ENCODE measurements at places on chromosomes 16 and 17.

DNA sequence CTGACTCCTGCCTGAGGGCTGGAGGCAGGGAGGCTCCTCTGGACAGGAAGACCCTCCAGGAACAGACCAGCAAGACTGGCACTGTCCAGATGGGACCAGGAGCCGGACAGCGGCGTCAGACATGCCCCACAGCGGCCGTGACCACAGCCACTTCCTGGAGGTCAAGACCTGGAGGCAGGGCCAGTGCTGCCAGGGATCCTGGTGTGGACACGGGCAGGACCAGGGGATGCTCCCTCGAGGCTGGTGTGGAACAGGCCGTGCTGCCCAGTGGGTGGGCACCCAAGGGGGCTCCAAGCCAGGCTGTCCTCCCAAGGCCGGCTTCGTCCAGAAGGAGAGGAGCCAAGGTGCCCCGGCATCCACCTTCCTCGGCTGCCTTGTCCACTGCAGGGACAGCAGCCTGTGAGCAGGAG, 4.5 kb upstream of the CCDC57 start:
- no peak for DNase-seq

GRCh38 chr16:14155572-14156190, 84.6 kb downstream of the MRTFB start:
- no peak for DNase-seq

GRCh38 chr17:266701-267667, 85.5 kb upstream of the DOC2B start:
- DNase-seq, result no peak

GRCh38 chr17:71511266-71511995, 609.4 kb upstream of the SOX9 start:
- DNase-seq, result no peak

GRCh38 chr17:72872396-72872795, 220.1 kb downstream of the SLC39A11 start:
- no peak for DNase-seq

DNA sequence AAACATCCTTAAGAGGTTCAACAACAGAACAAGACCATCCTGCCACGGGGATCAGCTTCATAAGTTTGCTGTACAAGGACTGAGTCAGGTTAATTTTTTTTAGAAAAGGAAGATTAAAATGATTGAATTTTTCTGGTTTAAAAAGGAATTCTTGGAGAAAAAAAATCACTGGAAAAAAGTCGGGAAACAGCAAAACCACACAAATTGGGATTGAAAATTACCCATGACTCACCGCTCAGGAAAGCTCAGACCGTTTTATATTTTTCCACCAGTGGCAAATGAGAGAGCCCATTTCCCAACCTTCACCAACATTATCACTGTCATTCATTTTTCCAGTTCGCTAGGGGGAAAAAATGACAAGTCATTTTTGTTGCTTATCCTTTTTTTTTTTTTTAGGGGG, 46.6 kb downstream of the MRM3 start:
- DNase-seq, result no peak

DNA sequence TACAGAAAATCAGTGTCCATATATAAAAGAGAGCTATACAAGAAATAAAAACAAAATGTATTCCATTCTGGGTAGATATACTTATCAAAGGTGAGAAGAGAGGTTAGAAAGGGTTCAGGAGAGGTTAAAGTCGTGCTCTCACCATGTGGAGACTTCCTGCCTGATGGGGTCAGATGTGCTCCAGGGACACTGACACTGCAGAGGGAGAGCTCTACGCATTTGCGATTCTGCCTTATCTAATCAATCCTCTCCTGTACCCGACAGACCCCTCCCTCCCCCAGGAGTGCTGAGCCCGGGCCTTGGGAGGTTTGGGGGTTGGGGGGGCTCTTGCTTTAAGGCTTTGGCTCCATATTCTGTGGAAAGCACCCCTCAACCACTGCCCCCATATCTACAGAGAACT, 16.6 kb upstream of the SLC5A11 start:
- no peak for DNase-seq

DNA sequence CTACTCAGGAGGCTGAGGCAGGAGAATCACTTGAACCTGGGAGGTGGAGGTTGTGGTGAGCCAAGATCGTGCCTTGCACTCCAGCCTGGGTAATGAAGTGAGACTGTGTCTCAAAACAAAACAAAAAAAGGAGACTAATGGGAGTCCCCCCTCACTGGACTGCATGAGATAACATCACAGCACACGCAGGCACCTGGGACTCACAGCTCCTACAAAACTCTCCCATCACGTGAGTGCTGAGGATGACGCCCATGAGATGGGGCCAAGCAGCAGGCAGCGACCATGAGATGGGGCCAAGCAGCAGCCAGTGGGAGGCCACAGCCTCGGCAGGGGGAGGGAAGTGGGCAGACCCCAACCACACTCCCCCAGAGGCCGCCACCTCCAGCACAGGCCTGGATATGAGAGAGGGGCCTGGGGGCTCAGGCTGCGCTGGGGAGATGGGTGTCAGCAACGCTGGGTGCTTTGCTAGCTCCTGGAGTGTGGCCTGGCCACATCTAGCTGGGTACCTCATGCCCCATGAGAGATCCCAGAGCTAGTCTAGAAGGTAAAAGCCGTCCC, 15.4 kb downstream of the DNAAF8 start:
- DNase-seq, result no peak

GRCh38 chr16:22810226-22810625, 3.7 kb upstream of the HS3ST2 start:
- DNase-seq, result no peak

- no peak for DNase-seq
Measured at GRCh38 chr16:25279491-25279890, 21.8 kb upstream of the ZKSCAN2 start.

DNA sequence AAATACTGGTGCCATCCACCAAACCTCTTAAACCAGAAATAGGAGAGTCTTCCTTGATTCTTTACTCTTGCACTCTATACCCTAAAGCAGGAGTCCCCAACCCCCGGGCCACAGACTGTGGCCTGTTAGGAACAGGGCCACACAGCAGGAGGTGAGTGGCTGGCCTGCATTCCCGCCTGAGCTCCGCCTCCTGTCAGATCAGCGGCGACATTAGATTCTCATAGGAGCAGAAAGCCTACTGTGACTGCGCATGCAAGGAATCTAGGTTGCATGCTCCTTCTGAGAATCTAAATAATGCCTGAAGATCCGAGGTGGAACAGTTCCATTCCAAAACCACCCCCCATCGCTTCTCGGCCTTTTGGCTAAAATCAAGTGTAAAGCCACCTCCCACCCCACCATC, 30.3 kb upstream of the SRCIN1 start:
- no peak for DNase-seq

All from NB4 (cell line).